ENCODE measurements at places on chromosomes 12 and 14. TPM values are rescaled to one million over a fixed set of nuclear protein-coding genes. Genes with fewer than 3 reads are reported as not detected.

Gene EAPP
- total RNA-seq: 33.7 TPM

- DNase-seq: no peak
These were observed 9.1 kb upstream of the TBX5 start for GRCh38 chr12:114414866-114415524.

- DNase-seq: no peak
These were observed 85.5 kb upstream of the PTHLH start for GRCh38 chr12:28057856-28058615.

Gene INSM2
- total RNA-seq: not detected

Gene SLC25A29
- total RNA-seq: 16.4 TPM

- no peak for DNase-seq
These were observed 783.8 kb downstream of the VRK1 start for GRCh38 chr14:97581016-97581415.

DNA sequence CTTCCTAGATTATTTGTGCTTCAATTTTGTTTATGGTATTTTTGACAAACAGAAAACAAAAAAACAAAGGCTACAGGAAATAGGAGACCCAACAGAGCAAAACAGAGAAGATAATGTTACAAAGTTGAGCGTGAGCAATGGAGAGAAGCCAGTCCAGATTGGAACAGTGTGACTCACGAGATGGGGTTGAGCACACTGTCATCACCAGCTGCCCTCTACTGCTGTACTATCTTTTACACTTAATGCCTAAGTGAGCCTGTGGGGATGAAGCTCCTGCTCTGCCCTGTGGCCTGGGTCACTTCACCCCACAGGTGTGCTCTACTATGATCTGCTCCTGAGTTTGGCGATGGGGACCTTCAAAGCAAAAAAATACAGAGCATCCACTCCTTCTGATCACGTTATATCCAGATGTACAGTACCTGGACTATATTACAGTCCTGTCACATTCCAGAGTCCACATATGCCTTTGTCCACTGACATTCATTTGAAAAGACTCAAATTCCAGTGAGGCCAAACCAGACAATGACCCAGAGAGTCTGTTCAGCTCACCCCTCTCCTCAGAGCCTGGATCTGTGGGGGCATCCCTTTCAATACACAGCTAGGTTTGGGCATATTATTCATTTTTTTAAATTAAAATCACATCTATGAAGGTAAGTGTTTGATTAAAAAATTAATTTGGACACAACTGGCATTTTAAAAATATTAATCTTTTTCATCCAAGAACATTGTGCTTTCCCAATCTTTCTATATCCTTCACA is 4.4 kb downstream of the IPO8 start:
- no peak for DNase-seq
